Stimulated activated naive CD8-positive, alpha-beta T cell treated with anti-CD3 and anti-CD28 coated beads, Interleukin-15, Interleukin-2, amounts not matched to agents 100 U/mL and 50 U/mL, for 24 hours (primary cell): ENCODE measurements at places on chromosomes 6 and 20.

DNA sequence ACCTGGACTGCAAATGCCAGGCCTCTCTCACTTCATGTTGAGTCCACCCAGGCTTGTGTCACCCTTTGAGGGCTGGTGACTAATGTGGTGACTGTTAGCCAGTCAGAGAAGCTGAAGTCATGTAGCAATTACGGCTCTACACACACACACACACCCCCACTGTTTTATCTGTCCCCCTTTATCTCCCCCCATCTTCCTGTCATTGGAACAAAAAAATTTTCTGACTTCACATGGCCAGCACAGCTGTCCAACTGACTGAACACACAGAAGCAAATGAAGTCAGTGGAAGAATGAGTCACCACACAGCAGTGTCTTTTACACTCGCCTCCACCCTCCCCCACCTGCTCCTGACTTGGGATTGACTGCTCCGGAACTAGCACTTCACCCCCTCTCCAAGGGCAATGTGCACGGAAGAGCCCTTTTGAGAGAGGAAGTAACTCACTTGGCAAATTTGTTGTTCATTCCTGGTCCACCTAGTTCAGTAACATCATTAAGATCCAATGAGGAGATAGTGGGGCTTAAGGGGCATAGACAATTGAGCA, 198.0 kb downstream of the RNF144B start:
- no peak for DNase-seq

DNA sequence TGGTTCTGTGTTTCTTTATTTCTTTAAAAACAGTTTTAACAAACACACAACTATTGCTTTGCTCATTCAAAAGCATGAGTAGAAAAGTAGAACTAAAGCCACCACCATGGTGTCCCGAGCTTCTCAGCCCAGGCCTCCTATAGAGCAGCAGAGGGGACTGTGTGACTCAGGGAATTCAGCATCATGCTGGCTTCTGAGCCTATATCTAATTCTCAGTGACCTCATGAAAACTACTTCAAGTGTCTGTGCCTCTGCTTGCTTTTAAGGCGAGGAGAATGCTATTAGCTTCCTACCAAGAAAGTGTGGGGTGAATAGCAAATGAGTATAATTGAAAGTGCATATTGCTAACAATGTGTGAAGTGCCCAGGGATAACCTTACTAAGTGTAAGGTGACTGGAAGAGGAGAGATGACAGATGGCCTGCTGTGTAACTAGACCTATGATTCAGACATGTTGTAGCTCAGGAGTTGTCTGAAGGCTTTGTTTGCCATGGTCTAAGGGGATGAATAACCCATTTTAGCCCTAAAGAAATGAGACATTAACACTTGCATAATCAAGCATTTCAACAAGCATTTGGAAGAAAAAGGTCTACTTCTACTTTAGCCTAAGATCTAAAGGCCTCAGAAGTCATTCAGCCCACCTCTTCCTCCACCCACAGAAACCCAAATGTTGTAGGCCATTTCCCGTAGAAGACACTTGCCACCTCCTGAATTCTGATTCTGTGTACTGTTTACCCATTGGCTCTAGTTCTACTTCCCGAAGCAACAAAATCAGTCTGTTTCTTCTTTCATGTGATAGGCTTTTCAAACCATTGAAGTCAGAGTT, 121.5 kb upstream of the ARG1 start:
- DNase-seq = no peak

- DNase-seq = no peak
These were observed 165.3 kb downstream of the ZMYND8 start for GRCh38 chr20:47191074-47191673.

DNA sequence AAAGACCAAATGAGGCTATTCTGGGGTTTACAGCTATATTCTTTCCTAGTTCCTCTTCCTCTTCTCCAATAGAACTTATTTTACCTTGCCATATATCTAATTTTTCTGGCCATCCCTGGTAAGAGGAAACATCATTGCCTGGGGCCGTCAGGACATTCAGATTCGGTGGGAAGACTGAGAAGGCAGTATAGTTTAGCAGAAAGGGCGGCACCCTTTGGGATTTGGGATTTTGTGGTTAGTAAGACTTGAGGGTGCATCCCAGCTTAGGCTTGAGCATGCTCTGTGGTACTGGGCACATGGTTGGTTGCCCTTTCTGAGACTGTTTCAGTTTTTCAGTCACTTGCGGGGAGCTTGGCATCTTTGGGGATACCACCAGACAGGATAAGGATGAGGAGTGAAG, 21.1 kb downstream of the SCUBE3 start:
- no peak for DNase-seq

- DNase-seq = peak; percentile 63
These were observed at the start of gene TPD52L1 for GRCh38 chr6:125153391-125154117. Gene TPD52L1 (plus strand): TSS chr6:125153773. CDS start chr6:125153952, 179 bp downstream.

DNA sequence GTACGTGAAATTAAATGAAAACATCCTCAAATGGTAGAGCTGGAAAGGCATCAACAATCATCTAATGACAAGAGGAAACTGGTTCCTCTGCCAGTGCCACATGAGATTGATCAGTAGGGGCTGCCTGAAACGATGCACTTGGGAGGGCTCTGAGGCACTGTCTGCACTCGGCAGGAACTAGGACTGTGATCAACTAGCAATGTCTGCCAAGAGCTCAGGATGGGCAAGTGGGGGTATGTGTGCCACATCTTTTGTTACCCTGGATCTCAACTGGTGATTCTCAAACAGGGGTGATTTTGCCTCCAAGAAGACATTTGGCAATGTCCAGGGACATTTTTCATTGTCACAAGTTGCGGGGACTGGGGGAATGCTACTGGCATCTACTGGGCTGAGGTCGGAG, 1.9 kb downstream of the BPIFB6 start:
- no peak for DNase-seq

- peak; percentile 45 for DNase-seq
These were observed 834 bp upstream of the CTSZ start for GRCh38 chr20:59007665-59008511.

DNA sequence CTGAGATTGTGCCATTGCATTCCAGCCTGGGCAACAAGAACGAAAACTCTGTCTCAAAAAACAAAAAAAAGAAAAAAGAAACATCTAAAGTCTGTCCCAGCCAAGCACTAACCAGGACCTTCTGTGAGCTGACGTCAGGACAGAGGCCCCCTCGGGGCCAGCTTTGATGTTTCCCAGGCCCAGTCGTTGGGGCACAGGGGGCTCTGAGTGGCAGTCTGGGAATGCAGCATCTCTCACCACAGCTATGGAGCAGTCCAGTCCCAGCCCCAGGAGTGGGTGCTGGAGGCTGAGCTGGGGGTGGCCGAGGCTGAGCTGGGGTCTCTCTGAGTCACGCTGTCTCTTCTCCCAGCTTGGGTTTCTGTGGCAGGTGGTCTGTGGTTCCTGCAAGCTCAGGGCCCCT, 46.0 kb upstream of the SRF start:
- DNase-seq = no peak
